Choroid plexus epithelial cell (primary cell): ENCODE measurements at places on chromosomes 6 and 20.

DNA sequence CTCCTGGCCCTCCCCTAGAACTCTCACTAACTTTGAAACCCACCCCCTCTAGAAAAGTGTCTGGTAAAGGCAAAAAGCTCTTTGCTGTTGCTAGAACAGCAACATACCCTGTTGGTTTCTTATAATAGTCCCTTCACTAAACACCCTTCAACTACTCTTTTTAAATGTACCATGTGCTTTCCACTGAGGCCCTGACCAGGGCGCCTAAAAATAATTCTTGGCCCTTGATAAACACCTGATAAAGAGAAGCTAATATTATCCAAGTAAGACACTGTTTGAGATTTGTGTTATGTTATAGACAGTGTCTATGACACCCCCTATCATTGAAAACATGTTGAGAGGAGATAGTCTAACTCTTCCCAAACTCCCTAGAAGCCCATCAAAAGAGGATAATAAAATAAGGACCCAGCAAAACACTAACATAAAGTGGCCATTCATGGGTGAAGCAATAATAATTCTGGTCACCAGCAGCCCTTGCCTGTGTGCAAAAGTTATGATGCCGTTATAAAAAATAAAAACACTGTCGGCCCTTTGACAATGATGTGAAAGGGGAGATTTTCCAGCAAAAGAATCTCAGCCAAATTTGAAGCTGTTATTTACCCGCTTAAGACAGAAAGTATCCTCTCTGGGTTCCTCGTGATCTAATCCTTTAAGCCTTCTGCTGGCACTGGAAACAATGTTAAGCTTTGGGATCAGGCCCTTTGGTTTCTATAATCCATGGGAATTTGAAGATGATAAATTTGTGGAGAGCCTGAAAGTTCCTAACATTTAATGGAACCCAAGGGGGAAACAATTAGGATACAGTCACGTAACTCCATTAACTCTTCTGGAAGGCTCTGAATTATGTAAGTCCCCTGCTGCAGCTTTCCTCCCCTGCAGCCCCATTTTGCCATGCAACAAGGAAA, 122.6 kb upstream of the PLCB4 start:
- DNase-seq = no peak

DNA sequence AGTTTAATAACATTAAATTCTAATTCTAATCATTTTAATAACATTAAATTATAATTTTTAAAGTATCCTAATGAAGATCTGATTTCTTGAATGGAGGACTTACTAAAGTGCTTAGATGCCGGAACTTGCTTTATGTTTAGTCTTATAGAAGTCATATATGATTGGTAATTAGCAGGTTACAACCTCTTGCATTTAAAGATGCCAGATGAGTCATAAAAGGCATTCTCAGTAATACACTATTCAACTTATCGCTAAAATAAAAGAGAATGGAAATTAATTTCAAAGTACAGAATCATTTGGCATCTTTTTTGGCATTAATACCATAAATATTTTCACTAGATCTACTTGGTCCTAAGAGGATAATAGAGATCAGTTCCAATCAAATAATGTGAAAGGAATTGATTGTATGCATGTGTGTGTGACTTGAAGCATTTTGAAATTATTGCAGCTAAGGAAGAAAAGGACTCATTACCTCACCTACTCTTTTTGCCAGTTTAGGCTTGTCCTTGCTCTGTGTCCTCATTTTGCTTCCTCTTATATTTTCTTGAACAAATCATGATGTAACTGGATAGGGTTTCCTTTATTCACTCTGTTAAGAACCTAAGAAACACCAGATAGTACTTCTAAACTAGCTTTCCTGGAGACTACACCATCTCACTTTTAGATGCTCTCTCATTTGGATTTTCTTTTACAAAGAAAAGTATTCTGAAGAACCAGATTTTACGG, 2.7 kb downstream of the COL21A1 start:
- no peak for DNase-seq

GRCh38 chr6:760982-761955, 68.3 kb upstream of the EXOC2 start:
- no peak for DNase-seq

- no peak for DNase-seq
Observed at GRCh38 chr6:166325383-166326042, 16.8 kb downstream of the SFT2D1 start.

- DNase-seq = no peak
Observed at GRCh38 chr6:81773887-81774286, 21.4 kb upstream of the TENT5A start.

- peak; percentile 80 for DNase-seq
Observed at GRCh38 chr20:53656293-53657202, 62.9 kb upstream of the ZNF217 start.

GRCh38 chr20:2946988-2947961, 74.0 kb downstream of the PTPRA start:
- DNase-seq = peak; percentile 95

DNA sequence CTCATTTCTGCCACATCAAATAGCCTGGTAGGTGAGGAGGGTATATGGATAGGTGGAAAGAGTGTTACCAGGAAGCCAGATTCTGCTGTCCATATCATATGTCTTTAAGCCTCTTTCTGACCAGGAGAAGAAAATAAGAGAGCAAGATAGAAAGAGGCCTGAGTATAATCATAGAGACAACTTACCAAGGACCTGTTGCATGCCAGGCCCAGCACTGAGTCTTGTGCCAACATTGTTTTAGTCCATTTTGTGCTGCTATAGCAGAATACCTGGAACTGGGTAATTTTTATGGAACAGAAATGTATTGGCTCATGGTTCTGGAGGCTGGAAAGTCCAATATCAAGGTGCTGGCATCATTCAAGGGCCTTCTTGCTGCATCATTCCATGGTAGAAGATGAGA, 7.3 kb upstream of the ADA start:
- no peak for DNase-seq
